T-helper 1 cell (primary cell): ENCODE measurements at places on chromosomes 7 and 10.

DNA sequence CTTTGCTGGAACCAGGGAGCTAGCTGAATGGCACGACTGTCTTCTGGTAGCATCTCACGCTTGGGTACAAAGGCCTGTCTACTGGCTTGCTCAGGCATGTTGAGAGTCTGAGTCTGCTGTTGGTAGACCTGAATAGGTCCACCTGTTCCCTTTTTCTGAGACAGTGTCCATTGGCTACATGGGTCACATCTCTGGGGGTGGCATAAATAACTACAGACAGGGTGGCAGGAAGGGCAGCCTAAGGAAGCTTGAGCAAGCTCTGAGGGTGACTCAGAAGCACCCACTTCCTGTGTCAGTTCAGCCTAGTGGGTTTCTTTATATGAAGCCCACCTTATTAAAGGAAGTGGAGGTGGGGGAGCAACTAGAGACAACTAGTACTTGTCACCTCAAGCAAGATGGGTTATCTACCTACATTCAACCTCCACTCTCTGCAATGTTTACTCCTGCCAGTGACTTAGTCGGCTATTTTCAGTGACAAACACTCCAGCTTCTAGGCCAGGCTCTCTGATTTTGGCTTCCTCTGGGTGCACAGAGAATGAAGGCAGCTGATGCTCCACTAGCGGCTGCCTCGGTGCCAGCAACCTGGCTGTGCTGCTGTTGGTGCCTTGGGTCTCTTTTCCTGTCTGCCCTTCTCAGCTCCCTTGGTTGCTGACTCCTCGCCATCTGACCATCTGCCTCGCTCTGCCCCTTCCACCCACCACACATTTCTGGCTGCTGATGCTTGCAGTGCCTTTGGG, 5.7 kb upstream of the ZYX start:
- DNase-seq, result peak; percentile 81

GRCh38 chr7:38220452-38220851, 42.4 kb downstream of the STARD3NL start:
- peak; percentile 71 for DNase-seq

DNA sequence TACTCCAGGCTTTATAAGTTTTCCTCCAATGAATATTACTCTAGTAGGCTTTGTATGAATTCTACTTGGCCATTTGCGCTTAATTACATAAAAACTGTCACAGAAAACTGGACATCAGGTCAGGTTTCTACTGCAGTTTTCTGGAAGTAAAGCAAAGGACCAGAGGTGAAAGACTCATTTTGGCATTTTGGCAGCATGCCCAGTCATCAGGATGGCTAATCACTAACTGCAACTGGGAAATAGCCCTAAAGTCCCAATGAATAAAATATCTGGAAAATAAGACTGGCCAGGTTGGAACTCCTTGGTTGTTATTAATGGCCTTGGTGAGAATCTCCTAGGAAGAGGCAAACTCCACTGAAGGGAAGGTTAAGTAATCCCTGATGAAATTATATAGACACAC, 75.5 kb downstream of the COPG2 start:
- DNase-seq, result no peak

DNA sequence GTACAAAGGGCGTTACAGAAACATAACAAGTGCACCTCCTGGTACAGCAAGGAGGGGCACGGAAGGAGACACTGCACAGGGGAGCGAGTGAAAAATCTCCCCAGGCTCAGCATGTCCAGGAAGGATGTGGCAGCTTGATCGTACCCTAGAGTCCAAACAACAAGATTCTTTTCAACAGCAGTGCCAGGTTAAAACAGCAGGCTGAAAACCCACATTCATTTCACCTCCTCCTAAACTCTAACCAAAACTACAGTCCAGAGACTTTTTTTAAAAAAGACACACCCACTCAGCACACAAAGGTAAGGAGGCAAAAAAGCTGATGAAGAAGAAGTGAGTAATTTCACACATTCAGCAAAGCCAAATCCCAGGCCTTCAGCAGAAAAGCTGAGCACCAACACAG, 138.8 kb downstream of the SFMBT2 start:
- no peak for DNase-seq

GRCh38 chr7:55502124-55502857, 70.0 kb downstream of the VOPP1 start:
- no peak for DNase-seq

- no peak for DNase-seq
Measured at GRCh38 chr10:90856964-90857634, 740 bp downstream of the HTR7 start.

DNA sequence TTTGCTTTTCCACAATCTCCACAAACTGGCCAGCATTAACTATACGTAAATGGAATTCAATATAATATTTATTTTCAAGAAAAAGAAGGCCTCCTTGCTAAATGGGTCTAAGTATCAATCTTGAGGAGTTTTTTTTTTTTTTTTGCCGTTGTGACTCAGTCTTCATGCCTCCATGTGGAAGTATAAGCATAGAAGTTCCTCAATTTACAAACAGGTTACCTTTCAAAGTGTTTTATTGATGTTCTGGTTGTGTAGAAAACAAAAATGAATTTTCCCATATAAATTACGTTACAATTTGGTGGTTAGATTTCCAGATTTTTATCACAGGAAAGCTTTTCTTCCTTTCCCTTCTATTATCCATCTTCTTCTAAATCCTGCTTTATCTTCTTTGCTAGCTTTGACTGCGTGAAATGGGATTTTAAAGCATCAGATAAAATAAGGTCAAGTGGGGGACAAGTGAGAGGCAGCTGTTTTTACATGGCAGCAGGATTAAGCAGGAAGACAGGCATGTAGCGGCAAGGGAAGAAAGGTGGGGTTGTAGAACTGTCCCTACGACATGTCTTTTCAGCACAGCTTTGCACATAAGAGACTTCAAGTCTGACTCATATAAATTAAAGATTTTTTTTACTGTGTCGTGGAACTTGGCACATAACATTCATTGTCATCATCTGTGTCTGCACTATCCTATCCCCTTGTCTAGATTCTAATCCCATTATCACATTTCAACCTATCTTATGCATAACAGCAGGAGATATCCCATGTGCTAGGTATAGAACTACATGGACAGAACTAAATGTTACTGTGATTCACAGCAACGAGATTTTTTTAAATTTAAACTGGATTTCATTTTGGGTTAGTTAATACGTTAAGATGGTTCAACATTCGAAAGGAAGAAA, 135.3 kb upstream of the FAM3C start:
- DNase-seq, result no peak

GRCh38 chr7:150361402-150361801, 7.2 kb upstream of the REPIN1 start:
- no peak for DNase-seq

DNA sequence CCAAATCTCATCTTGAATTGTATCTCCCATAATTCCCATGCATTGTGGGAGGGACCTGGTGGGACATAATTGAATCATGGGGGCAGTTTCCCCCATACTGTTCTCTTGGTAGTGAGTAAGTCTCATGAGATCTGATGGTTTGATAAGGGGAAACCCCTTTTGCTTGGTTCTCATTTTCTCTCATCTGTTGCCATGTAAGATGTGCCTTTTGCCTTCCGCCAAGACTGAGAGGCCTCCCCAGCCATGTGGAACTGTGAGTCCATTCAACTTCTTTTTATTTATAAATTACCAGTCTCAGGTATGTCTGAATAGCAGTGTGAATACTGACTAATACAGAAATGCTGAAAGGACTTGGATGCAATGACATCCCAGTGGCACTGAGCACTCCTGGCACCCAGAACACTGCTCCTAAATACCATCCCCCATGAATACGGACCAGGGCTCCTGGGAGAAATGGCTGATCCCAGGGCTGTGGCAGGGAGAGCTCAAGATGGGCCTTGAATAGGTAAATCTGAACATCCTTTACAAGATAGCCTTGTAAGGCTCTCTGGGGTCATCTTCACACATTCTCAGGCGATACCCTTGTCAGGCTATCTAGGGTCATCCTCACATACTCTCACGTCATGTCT, 19.4 kb downstream of the ZFAND2A start:
- no peak for DNase-seq

GRCh38 chr10:68938117-68938516, 17.9 kb upstream of the DDX21 start:
- DNase-seq, result no peak
